ENCODE measurements at places on chromosomes 12 and 14.

- peak; percentile 95 for DNase-seq
These were observed 424 bp downstream of the TEDC1 start for GRCh38 chr14:105491366-105491973.

- DNase-seq = no peak
These were observed 28.5 kb downstream of the KLC1 start for GRCh38 chr14:103657471-103657870.

- DNase-seq = no peak
These were observed 318.6 kb upstream of the FAR2 start for GRCh38 chr12:28830491-28830890.

DNA sequence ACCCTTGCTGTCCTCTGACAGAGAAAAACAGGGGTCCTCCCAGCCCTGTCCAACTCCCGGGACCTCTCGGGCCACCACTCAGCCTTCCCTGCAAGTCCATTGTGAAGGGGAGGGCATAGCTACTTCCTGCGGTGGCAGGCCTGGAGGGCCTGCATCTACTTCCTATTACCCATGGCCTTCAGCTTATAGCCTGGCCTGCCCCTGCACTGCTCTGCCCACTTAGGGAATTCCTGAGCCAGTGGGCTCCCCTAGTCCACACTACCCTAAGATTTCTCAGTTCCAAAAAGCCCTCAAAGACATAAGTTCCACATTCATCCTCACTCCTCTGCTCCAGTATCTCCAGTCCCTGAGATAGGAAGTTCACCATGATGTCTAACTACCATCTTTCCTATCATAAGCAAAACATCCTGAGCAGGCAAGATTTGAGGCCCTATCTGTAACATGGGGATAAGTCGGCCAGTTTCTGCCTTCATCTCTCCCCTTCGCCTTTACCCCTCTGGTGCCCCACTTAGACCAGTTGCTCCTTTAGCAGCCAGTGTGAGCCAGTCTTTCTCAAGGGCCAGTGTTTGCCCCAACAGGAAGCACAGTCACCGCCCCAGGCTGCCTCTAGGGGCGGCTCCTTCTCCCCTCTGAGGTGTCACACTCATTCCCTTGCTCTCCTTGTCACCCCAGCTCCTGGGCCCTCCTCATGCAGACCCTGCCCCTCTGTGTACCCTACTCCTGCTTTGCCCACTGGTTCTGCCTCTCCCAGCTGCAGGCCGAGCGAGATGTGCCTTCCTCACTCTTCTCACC lies 10.9 kb downstream of the HDAC7 start:
- DNase-seq = peak; percentile 75

All from stimulated activated naive CD8-positive, alpha-beta T cell treated with anti-CD3 and anti-CD28 coated beads, Interleukin-15, Interleukin-2, amounts not matched to agents 100 U/mL and 50 U/mL, for 24 hours (primary cell).